Stimulated activated CD4-positive, alpha-beta T cell treated with anti-CD3 and anti-CD28 coated beads, Interleukin-15, amount 100 ng/mL, for 24 hours (primary cell): ENCODE measurements at places on chromosomes 11 and 22.

DNA sequence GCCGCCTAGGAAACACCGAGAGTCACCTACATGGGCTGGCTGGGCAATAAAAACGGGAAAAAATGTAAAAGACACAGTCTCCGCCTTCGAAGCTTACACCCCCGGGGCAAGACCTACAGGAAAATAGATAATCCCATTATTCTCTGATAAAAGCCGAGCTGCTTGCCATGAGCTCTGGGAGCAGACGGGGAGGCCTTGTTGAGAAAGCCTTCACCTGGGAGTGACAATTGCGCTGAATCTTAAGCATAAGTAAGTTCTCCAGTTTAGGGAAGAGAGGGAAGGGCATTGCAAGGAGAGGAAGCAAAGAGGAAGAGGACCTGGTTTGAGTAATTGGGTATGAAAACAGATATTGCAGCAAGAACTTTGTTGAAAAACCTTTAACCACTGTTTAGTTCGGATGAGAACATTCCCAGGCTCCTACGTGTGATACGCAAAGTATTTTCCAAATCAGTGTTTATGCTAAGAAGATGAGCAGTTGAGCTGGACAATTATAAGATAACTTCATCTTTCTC lies 813 bp upstream of the BTBD10 start:
- no peak for DNase-seq

DNA sequence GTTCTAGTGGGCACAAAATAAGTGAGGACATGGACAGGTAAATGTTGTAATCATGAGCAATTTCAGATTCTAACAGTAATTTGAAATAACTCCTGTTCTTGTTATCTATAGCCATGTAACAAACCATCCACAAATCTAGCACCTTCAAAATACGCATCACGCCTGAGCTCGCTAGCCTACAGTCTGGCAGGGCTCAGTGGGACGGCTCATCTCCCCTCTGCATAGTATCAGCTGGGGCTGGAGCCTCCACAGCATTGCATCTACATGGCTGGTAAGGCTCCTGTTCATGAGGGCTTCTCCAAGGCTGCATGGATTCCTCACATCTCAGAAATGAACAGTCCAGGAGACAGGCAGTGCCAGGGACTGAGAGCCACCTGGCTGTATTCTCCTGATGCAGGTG lies 112.6 kb downstream of the KCNQ1 start:
- DNase-seq, result no peak

- DNase-seq, result no peak
These were observed 176.1 kb downstream of the DBX1 start for GRCh38 chr11:19984048-19984742.

DNA sequence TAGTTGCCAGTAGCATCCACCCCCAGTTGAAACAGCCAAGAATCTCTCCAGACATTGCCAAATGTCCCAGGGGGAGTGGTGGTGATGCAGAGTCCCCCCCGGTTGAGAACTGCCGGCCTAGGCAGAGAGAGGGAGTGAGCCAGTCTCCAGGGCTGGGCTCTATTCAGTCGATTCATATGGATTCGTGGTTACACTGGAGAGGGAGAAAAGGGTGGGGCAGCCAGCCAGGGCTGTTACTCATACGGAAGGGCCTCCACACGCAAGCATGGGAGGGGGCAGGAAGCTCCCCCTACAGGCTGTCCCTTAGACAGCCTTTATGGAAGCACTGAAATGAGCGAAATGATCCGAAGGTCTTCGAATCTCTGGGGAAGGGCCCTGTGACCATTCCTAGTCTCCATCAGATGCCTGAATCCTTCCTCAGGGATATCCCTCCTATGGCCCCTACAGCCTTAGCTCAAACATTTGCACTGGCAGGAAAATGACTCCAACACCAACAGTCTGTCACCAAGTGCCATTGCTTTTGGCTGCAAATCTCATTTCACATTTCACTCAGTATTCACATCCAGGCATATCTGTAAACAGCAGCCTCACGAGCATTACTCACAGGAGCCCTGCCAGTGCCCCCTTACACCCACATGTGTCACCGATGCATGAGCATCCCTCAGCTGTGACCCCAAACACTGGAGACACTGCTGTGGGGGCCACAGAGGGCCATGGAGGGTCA lies 18.4 kb upstream of the TLCD5 start:
- DNase-seq, result no peak

DNA sequence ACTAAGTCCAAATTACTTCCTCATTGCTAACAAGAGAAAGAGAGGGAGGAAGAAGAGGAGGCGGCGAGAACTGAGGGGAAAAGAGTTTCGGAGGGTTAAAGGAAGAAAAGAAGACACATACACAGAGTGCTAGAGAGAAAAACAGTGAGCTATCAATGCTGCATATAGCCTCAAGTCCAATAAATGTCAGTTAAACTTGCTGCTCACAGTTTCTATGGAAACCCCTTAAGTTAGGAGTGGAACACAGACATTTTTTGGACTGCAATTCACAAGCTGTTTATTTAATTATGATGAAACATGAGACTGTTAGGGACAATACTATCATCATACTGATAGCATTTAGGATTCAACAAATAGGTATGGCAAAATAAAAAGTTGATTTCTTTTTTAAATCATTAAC lies 1320.4 kb downstream of the LRRC4C start:
- DNase-seq, result no peak

- DNase-seq, result no peak
These were observed 110.3 kb downstream of the BRD1 start for GRCh38 chr22:49717322-49717919.

GRCh38 chr11:131391176-131391575 lies 20.8 kb downstream of the NTM start:
- no peak for DNase-seq

DNA sequence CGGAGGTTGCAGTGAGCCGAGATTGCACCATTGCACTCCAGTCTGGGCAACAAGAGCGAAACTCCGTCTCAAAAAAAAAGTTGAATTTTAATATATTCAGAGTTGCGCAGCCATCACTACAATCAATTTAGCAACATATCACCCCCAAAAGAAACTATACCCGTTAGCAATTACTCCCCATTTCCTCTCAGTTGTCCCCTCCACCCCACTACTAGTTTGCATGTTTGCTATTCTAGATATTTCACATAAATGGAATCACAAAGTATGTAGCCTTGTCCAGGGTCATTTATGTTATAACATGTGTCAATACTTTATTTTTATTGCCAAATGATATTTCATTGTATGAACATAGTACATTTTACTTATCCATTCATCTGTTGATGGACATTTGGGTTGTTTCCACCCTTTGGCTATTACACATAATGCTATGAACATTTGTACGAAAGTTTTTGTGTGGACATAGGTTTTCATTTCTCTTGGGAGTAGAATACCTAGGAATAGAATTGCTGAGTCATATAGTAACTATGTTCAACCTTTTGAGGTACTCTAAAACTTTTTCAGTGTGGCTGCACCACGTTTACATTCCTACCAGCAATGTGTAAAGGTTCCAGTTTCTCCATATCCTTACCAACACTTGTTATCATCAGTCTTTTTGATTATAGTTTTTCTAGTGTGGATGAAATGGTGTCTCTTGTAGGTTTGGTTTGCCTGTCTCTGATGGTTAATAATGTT lies 2.2 kb downstream of the ZNF143 start:
- DNase-seq, result no peak

- DNase-seq, result peak; percentile 73
These were observed 22.0 kb downstream of the JAML start for GRCh38 chr11:118202599-118203422.

DNA sequence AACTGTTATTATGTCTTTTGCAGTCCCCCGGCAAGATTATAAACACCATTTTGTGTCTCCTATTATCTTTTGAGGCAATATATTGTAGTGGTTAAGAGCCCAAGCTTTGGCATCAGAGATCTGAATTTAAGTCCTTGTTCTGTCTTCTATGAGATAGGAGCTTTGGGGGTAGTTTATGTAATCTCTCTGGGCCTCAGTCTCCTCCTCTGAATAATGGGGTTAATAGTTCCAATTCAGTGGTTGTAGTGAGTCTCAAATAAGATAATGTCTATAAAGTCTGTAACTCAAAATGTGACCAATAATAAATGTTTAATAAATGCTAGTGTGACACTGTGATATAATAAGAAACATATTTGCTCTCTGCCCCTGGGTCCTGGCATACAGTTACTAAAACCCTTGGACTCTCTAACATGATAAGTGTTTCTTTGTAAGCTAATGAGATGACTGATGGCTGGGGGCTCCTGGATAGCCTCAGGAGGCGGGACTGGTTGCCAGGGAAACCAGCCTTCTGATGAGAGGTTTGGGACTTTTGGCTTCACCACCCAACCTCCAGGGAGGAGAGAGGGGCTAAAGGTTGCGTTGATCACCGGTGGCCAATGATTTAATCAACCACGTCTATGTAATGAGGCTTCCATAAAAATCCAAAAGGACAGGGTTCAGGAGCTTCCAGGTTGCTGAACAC lies 183.4 kb upstream of the MTMR2 start:
- DNase-seq, result no peak

- no peak for DNase-seq
These were observed 113.7 kb downstream of the FEZ1 start for GRCh38 chr11:125382314-125382791.

- no peak for DNase-seq
These were observed 458.5 kb downstream of the BRD1 start for GRCh38 chr22:49368976-49369725.

- DNase-seq, result peak; percentile 80
These were observed 68.1 kb downstream of the LIF start for GRCh38 chr22:30178181-30179126.

DNA sequence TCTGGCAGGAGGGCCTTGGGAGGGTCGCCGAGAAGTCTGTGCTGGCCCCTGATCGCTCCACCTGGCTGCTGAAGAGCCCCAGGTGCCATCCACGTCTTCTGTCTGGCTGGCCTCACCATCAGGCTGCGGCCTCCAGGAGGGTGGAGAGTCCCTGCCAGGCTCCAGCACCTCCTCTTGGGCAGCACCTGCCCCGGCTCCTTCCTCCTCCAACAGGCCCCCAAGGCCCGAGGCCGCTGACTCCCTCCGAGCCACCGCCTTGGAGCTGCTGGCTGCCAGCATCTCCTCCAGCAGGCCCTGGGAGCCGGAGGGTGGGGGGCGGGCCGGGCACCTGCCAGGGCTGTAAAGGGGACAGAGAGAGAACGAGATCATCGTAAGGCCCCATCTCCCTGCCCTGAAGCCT lies 22.3 kb downstream of the TNKS1BP1 start:
- DNase-seq, result no peak

- no peak for DNase-seq
These were observed at the start of gene MCAM for GRCh38 chr11:119316729-119317591. MCAM (minus strand) TSS chr11:119317130; CDS start chr11:119317101, 29 bp downstream.

GRCh38 chr11:69985331-69985640 lies 92.8 kb upstream of the ANO1 start:
- DNase-seq, result no peak

DNA sequence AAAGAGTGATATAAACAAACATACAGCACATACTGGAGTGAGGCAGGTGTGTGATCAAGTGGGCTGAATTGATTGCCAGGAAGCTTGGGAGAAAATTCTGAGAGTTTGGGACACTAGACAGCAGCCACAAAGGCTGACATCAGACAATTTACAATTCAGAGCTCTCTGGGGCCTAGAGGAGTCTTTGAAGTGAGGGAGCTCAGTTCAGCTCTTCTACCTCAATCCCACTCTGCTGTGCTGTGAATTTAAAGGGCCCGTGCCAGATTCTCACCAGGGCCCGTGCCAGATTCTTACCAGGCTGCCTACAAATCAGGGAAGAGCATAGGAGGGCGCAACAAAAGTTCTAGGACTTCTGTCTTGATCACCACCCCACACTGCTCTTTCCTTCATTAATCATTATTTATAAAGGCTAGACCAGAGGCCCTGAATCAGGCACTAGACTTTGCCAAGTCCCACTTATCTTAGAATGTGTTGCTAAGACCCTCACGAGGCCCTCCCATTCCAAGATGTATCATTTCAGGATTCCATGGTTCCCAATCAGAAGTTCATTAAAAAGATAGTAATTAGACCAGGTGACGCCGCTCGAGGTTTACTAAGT lies 112.4 kb downstream of the KIRREL3 start:
- DNase-seq, result no peak
